Activated CD4-positive, alpha-beta T cell treated with anti-CD3 and anti-CD28 coated beads for 36 hours (primary cell): ENCODE measurements at places on chromosomes 2 and 18. TPM values are rescaled to one million over a fixed set of nuclear protein-coding genes. Genes with fewer than 3 reads are reported as not detected.
A peak's percentile ranks its signal among the peaks of the same experiment; 100 is the strongest.

- H3K27ac ChIP-seq, result no peak overlapping the region
- H3K27me3 ChIP-seq, result no peaks in the 10 kb centered on the region
- no peaks in the 10 kb centered on the region for H3K4me1 ChIP-seq
- H3K36me3 ChIP-seq, result no peaks in the 10 kb centered on the region
- no peak overlapping the region for H3K4me3 ChIP-seq
Measured at GRCh38 chr2:236946871-236947270, 138.8 kb upstream of the COPS8 start.

GRCh38 chr2:204898928-204899640 lies 353.8 kb downstream of the PARD3B start:
- H3K27ac ChIP-seq, result no peak overlapping the region
- no peak for DNase-seq
- H3K4me1 ChIP-seq, result peaks cover 16% of the 10 kb centered on the region
- H3K4me3 ChIP-seq, result no peak overlapping the region

DNA sequence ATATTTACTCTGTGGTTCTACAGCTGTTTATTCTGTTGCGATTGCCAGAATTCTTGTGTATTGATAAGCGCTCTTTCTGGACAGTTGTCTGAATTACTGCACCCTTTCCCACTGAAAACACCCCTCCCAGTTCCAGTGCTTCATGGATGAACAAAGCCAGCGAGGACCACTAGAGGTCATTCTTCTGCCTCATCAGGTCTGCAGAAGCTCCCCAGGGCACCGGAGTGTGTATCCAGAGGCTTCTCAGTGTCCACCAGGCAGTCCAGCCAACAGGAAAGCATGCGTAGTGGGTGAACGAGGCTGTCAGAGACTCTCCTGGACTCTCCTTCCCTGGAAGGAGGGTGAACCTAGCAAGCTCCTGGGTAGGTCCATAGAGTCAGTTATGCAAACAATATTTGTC lies 40.6 kb upstream of the INHBB start:
- DNase-seq, result no peak
- H3K4me3 ChIP-seq, result no peak overlapping the region
- no peaks in the 10 kb centered on the region for H3K4me1 ChIP-seq
- no peak overlapping the region for H3K27ac ChIP-seq
- H3K27me3 ChIP-seq, result no peaks in the 10 kb centered on the region

DNA sequence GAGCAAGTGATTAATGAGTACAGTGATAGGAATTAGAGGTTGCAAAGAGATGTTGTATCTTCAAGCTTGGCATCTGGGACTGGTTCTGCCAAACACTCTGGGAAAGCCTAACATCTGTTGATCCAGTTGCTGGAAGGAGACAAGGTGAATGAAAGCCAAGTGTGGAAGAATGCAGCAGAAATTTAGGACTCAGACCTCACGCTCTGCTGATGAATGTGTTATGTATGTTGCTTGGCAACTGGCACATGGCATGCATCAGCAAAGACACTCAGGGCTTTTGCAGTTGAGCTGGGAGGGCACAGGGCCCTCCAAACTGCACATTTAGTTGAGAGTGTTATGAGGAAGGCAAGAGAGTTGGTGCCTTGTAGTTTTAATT lies 105.5 kb downstream of the COLEC12 start:
- DNase-seq, result no peak
- H3K4me1 ChIP-seq, result no peaks in the 10 kb centered on the region
- no peak overlapping the region for H3K4me3 ChIP-seq
- no peak overlapping the region for H3K27ac ChIP-seq

The ADNP2 gene
- 22.8 TPM for total RNA-seq

The REG3G gene
- total RNA-seq, result not detected

DNA sequence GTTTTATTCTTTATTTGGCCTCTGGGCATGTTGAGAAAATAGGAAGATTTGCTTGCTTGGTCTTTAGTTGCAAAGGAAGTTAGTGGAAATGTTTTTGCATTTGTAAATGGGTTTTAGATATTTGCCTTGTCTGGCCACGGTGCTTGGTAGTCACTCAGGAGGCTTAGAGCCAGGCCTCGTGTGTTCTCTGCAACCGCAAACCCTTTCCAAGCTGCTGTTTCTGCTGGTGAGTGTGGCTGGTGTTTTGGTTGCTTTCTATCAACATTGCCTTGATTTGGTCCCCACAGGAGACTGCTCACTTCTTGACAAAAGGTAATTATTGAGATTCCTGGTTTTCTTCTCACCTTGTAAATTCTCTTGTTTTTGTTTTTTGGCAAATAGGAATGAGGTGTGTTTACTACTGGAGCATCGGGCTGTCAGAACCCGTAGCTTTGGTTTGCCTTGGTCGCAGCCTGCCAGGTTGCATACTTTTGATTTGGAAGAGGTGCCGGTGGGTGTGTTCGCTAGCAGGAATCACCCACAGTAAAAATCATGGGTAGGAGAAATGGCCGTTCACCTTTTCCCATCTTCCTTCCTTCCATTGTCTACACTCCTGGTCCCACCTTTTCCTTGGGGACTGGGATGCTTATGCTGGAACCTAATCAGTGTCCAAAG lies 15.8 kb downstream of the ASAP2 start:
- no peaks in the 10 kb centered on the region for H3K4me1 ChIP-seq
- H3K4me3 ChIP-seq, result no peak overlapping the region
- H3K27ac ChIP-seq, result no peak overlapping the region
- no peaks in the 10 kb centered on the region for H3K36me3 ChIP-seq
- DNase-seq, result no peak
- peaks cover 13% of the 10 kb centered on the region for H3K27me3 ChIP-seq

The ANKRD30B gene
- not detected for total RNA-seq

DNA sequence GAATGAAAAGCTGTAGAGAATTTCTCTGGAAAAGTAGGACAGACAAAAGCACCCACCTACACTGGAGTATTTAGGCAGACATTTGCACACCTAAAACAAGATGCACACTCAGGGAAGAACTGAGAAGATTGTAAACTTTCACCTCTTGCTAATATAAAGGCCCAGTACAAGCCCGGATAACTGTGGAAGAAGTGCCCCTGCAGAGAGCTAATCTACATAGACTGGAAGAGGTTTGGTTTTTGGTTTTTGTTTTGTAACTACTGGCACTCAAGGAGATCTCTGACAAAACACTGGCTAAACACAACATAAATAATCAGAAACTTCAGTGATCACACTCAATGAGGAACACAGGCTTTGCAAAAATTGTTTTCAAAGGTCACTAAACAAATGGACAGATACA lies 782.2 kb upstream of the SLC8A1 start:
- DNase-seq, result no peak
- H3K27ac ChIP-seq, result no peak overlapping the region
- H3K27me3 ChIP-seq, result no peaks in the 10 kb centered on the region
- no peaks in the 10 kb centered on the region for H3K4me1 ChIP-seq
- no peaks in the 10 kb centered on the region for H3K36me3 ChIP-seq

DNA sequence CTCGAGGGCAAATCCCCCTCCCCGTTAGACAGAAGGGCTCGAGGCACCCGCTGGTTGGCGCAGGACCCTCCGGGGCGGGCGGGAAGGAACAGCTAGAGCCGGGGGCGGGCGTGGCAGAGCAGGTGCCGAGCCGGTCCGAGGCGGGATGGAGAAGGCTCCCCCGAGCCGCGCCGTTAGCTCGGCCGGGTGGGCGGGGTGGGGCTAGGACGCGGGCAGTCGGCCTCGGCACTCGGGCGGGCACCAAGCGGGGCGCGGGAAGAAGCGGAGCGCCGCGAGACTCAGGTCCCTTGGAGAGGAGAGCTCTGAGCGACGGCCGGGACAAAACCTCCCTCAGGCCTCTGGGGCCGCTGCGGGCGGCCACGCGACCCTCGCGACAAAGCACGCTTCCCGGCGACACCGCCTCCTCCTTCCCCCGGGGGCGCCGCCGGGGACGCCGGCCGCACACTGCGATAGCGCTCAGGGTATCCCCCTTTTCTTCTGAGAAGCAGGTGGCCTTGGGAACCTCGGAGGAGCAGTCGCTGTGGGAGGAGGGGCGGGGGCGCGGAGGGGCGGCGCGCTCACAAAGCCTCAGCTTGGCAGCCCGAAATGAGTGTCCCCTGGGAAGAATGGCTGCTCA lies 721 bp downstream of the FHOD3 start:
- H3K27ac ChIP-seq, result no peak overlapping the region
- DNase-seq, result peak; percentile 18
- H3K4me3 ChIP-seq, result no peak overlapping the region
- no peaks in the 10 kb centered on the region for H3K36me3 ChIP-seq
- peaks cover 29% of the 10 kb centered on the region for H3K27me3 ChIP-seq

The NYAP2 gene
- total RNA-seq, result not detected

DNA sequence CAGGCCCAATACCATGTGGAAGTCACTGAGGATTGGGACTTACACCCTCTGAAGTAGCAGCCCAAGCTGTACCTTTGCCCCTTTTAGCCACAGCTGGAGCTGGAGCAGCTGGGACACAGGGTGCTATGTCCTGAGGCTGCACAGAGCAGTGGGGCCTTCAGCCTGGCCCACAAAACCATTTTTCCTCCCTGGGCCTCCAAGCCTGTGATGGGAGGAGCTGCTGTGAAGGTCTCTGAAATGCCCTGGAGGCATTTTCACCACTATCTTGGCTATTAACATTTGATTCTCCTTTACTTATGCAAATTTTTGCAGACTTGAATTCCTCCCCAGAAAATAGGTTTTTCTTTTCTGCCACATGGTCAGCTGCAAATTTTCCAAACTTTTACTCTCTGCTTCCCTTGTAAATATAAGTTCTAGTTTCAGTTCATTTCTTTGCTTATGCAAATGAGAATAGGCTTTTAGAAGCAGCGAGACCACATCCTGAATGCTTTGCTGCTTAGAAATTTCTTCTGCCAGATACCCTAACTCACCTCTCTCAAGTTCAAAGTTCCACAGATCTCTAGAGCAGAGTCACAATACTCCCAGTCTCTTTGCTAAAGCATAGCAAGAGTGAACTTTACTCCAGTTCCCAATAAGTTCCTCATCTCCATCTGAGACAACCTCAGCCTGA lies 213.8 kb upstream of the MGAT5 start:
- H3K4me1 ChIP-seq, result no peaks in the 10 kb centered on the region
- peaks cover 27% of the 10 kb centered on the region for H3K27me3 ChIP-seq
- no peak for DNase-seq

GRCh38 chr2:232524771-232525170 lies 1.2 kb upstream of the CHRND start:
- no peak for DNase-seq
- no peak overlapping the region for H3K27ac ChIP-seq
- peaks cover 17% of the 10 kb centered on the region for H3K4me1 ChIP-seq

DNA sequence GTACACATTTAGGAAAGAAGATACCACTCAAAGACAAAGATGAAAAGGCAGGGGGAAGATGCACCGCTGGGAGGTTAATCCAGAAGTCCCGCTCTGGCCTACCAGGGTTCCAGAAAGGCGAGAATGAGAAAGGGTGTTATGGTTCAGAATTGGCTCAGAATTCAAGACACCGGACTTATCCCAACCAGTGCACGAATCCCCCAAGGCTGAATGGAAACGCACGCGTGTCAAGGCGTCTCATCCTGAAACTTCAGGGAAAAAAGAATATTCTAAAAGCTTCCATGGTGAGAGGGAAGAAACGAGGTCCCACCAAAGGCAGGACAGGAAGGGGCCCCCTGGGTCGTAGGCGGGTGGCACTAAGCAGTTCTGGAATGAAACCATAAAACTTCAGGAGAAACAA lies 71.9 kb downstream of the SLC66A2 start:
- DNase-seq, result no peak
- H3K36me3 ChIP-seq, result no peaks in the 10 kb centered on the region
- H3K27me3 ChIP-seq, result no peaks in the 10 kb centered on the region
- H3K4me3 ChIP-seq, result no peak overlapping the region

The CPLX4 gene
- not detected for total RNA-seq

DNA sequence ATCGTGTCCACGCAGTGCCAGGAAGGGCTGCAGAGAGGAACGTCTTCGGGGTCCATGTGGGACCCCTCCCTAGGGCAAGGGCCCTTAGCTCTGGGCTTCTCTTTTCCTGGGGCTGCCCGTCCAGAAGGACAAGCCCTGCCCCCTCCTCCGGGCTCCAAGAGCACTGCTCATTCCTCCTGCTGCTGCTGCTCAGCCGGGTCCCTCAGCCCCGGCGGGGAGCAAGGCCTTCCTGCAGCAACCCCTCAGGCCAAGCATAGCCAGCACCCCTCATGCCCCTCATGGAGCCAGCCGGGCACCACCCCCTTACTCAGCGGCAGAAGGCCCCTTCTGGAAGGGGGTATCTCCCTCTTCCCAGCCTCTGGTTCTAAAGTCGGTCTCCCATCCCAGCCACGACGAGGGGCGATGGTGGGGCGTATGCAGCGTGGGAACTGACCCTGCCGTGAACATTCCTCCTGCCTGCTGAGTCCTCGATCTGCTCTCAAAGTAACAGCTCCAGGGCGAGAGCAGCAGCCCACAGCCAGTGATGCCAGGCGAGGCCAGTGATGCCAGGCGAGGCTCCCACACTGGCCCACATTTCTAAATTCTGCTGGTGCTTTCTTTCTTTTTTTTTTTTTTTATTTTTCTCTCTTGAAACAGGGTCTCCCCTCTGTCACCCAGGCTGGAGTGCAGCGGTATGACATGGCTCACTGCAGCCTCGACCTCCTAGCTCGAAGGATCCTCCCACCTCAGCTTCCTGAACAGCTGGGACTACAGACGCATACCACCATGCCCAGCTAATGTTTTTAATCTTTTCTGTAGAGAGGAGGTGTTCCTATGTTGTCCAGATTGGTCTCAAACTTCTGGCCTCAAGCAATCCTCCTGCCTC lies 99.7 kb downstream of the HDAC4 start:
- H3K4me1 ChIP-seq, result peaks cover 63% of the 10 kb centered on the region
- H3K36me3 ChIP-seq, result peaks cover under 1% of the 10 kb centered on the region
- H3K4me3 ChIP-seq, result no peak overlapping the region

GRCh38 chr2:37090019-37090477 lies 5.7 kb downstream of the GPATCH11 start:
- H3K27ac ChIP-seq, result no peak overlapping the region
- H3K36me3 ChIP-seq, result peaks cover 28% of the 10 kb centered on the region
- no peaks in the 10 kb centered on the region for H3K27me3 ChIP-seq
- DNase-seq, result no peak

DNA sequence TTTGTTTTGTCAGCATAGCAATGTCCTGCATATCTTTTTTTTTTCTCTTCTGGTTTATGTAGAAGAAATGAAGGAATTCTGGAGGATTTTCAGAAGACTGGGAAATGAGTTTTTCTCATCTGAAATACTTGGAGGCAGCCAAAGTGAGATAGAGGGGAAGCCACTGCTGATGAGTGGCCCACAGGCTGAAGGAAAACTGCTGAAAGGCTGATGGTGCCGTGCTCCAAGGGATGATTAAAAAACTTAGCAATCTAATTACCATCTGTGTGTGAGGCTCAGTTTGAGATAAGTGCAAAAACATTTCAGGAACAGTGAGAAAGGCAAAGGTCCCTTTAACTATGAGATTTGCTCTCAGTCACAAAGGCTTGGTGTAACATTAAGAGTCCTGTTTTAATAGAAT lies 98.5 kb downstream of the EVA1A start:
- H3K36me3 ChIP-seq, result no peaks in the 10 kb centered on the region
- H3K4me3 ChIP-seq, result no peak overlapping the region
- no peaks in the 10 kb centered on the region for H3K4me1 ChIP-seq
- H3K27ac ChIP-seq, result no peak overlapping the region

- H3K36me3 ChIP-seq, result peaks cover 61% of the 10 kb centered on the region
- no peak for DNase-seq
- peak overlapping the region; percentile 69 for H3K27ac ChIP-seq
- H3K27me3 ChIP-seq, result no peaks in the 10 kb centered on the region
- H3K4me1 ChIP-seq, result peaks cover 2% of the 10 kb centered on the region
Measured at GRCh38 chr2:68822207-68822872, 48.9 kb downstream of the BMP10 start.

GRCh38 chr2:9973690-9974089 lies 22.2 kb downstream of the GRHL1 start:
- H3K36me3 ChIP-seq, result no peaks in the 10 kb centered on the region
- peaks cover 5% of the 10 kb centered on the region for H3K27me3 ChIP-seq
- H3K27ac ChIP-seq, result no peak overlapping the region
- H3K4me1 ChIP-seq, result peaks cover 46% of the 10 kb centered on the region
- no peak overlapping the region for H3K4me3 ChIP-seq
